ENCODE measurements at places on chromosomes 13 and 19.

DNA sequence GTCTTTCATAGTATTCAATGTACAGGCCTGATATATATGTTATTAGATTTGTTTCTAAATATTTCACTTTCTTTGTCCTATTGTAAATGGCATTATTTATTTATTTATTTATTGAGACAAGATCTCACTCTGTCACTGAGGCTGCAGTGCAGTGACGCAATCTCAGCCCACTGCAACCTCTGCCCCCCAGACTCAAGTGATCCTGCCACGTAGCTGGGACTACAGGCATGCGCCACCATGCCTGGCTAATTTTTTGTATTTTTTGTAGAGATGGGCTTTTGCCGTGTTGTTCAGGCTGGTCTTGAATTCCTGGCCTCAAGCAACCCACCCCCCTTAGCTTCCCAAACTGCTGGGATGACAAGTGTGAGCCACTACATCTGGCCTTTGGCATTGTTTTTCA lies 5.4 kb upstream of the GAS6 start:
- DNase-seq: no peak

GRCh38 chr19:15986701-15987100 lies 37.9 kb downstream of the OR10H4 start:
- DNase-seq: no peak

DNA sequence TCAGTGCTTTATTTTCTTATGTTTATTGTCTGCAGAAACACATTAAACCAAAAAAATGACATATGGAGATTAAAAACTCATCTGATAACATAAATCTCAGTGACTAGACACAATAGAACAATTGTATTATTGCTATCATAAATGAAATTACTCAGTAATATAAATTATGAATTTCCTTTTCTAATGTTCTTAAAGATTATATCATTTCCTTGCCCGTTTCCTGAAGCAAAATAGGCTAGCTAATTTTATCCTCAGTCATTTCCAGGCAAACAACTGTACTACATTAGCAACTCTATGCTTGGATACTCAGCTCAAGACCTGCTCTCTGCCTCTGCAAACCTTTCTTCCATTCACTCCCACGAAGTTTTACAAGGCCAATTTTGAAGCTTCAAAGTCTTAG lies 61.2 kb downstream of the RFC3 start:
- DNase-seq: no peak

- no peak for DNase-seq
Measured at GRCh38 chr19:43799502-43800142, 2.6 kb downstream of the LYPD5 start.

- DNase-seq: no peak
Measured at GRCh38 chr19:18435178-18435841, 2.6 kb downstream of the ISYNA1 start.

All from ureter (tissue), 1 donor.